ENCODE measurements at places on chromosomes 2 and 18. TPM values are rescaled to one million over a fixed set of nuclear protein-coding genes. Genes with fewer than 3 reads are reported as not detected.

- H3K4me1 ChIP-seq = peaks cover 13% of the 10 kb centered on the region
- H3K4me3 ChIP-seq = no peak overlapping the region
- no peak overlapping the region for H3K27ac ChIP-seq
- no peaks in the 10 kb centered on the region for H3K27me3 ChIP-seq
- no peaks in the 10 kb centered on the region for H3K36me3 ChIP-seq
- no peak for DNase-seq
These were observed 24.3 kb upstream of the STAT1 start for GRCh38 chr2:191038241-191038725.

DNA sequence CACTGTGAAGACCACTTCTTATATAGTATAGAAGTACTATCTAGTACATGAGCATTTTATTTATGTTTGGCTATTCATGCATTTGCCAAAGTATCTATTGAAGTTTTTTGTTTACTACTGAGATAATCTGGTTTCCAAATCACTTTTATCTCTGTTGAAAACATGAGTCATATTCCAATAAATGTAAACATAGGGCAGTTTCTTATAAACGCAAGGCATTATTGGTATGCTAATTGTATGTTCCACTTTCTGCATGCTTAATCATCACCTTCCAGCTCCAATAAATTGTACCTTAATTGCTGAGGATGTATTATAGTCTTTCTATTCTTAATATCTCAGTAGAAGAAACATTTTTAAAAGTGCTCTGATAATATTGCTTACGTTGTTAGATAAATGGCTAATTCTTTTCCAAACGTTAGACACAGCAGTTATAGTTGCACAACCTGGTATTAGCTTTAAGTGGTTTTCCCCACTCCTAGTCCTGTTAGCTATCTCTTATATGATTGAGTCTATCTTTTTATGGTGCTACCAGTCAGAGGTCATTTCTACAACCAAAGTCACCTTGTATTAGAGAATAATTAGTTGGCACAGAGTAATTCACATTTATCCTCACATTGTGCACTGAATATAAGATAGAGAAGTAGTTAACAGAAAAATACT lies 17.2 kb downstream of the ITGA4 start:
- H3K4me3 ChIP-seq = no peak overlapping the region
- peaks cover 54% of the 10 kb centered on the region for H3K36me3 ChIP-seq
- H3K4me1 ChIP-seq = no peaks in the 10 kb centered on the region

GRCh38 chr2:202605174-202605573 lies 29.6 kb upstream of the FAM117B start:
- no peaks in the 10 kb centered on the region for H3K27me3 ChIP-seq
- peaks cover 25% of the 10 kb centered on the region for H3K4me1 ChIP-seq
- no peaks in the 10 kb centered on the region for H3K36me3 ChIP-seq
- H3K4me3 ChIP-seq = no peak overlapping the region
- DNase-seq = no peak

DNA sequence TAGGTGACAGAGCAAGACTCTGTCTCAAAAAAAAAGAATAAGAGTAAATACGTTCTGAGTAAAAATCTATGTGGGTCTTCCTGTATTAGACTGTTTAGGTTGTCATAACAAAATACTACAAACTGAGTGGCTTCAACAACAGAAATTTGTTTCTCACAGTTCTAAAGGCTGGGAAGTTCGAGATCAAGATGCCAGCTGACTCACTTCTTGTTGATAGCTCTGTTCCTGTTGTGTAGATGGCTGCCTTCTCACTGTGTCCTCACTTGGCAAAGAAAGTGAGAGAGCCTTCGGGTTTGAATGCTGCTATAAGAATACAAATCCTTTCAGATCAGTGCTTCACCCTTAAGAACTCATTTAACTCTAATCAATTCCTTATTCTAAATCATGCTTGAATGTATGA lies 430.0 kb upstream of the VWC2L start:
- no peak overlapping the region for H3K27ac ChIP-seq
- no peaks in the 10 kb centered on the region for H3K36me3 ChIP-seq
- DNase-seq = no peak
- H3K27me3 ChIP-seq = no peaks in the 10 kb centered on the region
- H3K4me3 ChIP-seq = no peak overlapping the region

GRCh38 chr2:179222076-179222475 lies 42.6 kb downstream of the SESTD1 start:
- H3K4me1 ChIP-seq = no peaks in the 10 kb centered on the region
- no peaks in the 10 kb centered on the region for H3K27me3 ChIP-seq
- H3K36me3 ChIP-seq = no peaks in the 10 kb centered on the region

DNA sequence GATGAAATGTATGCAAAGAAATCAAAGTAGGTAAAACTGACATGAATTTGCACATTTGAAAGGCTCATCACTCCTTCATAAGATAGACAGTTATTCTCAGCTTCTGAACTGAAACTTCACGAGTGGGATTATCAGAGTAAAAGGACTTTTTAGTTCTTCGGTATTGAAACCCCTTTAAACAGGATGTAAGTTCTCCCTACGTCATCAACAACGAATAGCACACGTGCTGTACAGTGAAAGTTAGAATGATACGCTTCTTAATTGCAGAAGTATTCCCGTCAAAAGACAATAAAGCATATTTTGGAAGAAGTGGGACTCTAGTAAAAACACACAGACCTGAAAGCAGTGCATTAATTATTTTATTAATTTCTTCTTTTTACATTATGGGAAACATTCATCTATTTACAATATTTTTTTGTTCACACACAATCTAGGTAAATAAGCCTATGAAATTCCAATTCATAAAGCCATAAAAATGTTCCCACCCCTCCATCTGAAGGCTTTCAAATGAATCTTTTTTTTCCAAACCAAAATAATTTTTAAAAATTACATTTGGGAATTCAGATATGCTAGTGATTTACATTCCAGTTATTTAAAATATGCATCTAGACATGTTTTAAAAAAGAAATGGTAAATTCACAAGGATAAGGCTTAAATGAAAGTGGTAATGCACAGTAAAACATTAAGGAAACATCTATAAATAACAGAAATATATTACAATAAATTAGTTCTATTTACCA lies 45.9 kb downstream of the TGIF1 start:
- H3K4me3 ChIP-seq = no peak overlapping the region
- peaks cover 25% of the 10 kb centered on the region for H3K4me1 ChIP-seq
- H3K36me3 ChIP-seq = no peaks in the 10 kb centered on the region

DNA sequence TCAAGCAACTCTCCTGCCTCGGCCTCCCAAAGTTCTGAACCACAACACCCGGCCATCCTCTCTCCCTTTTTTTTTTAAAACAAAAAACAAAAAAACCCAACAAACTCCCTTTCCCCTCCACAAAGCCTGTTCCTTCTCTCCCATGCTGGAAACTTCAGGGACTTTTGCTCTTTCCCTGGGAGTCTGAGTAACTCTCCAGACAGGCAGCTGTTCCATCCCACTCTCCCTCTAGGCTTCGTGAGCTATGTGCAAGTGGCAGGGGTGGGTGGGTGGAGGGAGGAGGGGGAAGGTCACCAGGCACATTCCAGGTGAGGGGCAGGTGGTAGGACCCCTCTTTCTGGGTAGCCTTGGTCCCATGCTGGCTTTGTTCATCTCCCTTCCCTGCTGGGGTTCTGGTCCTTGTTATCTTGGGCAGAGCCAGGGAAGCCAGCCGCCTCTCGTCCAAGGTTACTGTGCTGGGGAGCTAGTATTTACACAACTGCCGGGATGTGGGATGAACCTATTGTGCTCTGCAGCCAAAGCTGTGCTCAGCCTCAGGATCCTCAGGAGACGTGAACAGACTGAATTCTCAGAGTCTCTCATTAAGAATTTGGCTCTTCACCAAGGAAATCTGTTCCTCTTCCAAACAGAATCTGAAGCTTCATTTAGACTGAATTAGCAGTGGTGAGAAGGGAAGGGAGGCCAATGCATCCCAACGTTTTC lies 106.9 kb downstream of the LIPG start:
- no peak overlapping the region for H3K27ac ChIP-seq
- no peaks in the 10 kb centered on the region for H3K36me3 ChIP-seq
- H3K4me3 ChIP-seq = no peak overlapping the region
- no peaks in the 10 kb centered on the region for H3K27me3 ChIP-seq
- no peaks in the 10 kb centered on the region for H3K4me1 ChIP-seq

DNA sequence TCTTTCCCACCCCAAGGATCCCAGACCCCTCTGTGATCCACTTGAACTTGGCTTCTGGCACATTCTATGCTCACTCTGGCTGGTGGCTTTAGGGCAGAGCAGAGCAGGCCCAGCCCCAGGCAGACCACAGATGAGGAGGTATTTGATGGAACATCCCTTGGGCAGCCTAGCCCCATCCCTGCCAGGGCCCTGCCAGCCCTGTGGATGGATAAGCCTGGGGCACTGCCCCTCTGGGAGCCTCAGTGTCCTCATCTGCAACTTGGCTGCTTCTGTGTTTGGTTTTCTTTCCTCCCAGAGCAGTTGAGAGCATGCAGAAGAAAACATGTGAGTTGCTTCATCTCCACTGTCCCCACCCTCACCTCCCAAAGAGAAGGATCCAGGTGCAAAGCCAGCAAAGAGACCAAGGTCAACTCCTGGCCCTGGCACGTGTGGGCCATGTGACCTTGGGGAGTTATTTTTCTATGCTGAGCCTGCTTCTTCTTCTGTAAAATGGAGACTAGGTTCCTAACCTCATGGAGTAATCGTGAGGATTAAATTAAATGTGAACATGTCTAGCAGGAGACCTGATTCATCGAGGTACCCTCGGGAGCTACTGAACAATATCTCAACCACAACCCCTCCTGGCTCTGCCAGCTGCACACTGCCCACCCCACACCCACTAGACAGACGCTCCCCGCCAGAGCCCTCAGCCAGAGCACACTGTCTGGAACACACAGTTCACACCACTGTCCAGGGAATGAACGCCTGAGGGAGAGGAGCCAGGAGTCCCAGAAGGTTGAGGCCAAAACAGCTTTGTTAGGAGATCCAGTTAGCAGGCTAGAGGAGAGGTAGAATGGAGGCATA lies 14.6 kb upstream of the TNS1 start:
- H3K4me1 ChIP-seq = peaks cover 52% of the 10 kb centered on the region
- H3K36me3 ChIP-seq = no peaks in the 10 kb centered on the region

GRCh38 chr2:38409156-38410102 lies 32.4 kb upstream of the ATL2 start:
- H3K27ac ChIP-seq = no peak overlapping the region
- H3K4me1 ChIP-seq = no peaks in the 10 kb centered on the region
- no peaks in the 10 kb centered on the region for H3K36me3 ChIP-seq
- no peaks in the 10 kb centered on the region for H3K27me3 ChIP-seq

GRCh38 chr2:217919781-217920351 lies 82.9 kb downstream of the TNS1 start:
- no peaks in the 10 kb centered on the region for H3K27me3 ChIP-seq
- no peak overlapping the region for H3K4me3 ChIP-seq
- H3K36me3 ChIP-seq = peaks cover 8% of the 10 kb centered on the region
- H3K4me1 ChIP-seq = no peaks in the 10 kb centered on the region

DNA sequence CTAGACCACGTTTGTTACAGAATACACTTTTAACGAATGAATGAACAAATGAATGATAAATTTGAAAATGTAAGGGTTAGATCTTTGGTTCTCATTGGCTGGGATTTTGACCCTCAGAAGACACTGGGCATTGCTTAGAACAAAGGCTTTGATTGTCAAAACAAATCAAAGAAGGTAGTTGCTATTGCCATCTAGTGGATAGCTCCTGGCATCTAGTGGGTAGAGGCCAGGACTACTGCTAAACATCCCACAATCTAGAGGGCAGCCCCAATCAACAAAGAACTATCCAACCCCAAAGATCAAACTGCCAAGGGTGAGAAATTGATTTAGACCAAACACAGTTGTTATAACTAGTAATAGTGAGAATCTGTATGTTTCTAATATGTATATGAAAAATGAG lies 552.3 kb downstream of the KCNJ3 start:
- no peak for DNase-seq
- H3K4me1 ChIP-seq = no peaks in the 10 kb centered on the region

The CDK15 gene
- not detected for polyA plus RNA-seq

The DSEL gene
- not detected for polyA plus RNA-seq

The ITM2C gene
- 2.9 TPM for polyA plus RNA-seq

The ERBB4 gene
- not detected for polyA plus RNA-seq

All from CD14-positive monocyte (primary cell).